ENCODE measurements at places on chromosomes 7 and 10.

- no peak for DNase-seq
These were observed 64.8 kb downstream of the MRC1 start for GRCh38 chr10:17873946-17874345.

- DNase-seq, result no peak
These were observed 9.0 kb downstream of the GET4 start for GRCh38 chr7:885261-885892.

- peak; percentile 59 for DNase-seq
These were observed 1.3 kb downstream of the HOXA7 start for GRCh38 chr7:27154901-27155815.

- peak; percentile 45 for DNase-seq
These were observed 10.4 kb downstream of the RALA start for GRCh38 chr7:39633563-39634477.

GRCh38 chr7:100122067-100122466 is 2.6 kb downstream of the CNPY4 start:
- DNase-seq, result no peak

DNA sequence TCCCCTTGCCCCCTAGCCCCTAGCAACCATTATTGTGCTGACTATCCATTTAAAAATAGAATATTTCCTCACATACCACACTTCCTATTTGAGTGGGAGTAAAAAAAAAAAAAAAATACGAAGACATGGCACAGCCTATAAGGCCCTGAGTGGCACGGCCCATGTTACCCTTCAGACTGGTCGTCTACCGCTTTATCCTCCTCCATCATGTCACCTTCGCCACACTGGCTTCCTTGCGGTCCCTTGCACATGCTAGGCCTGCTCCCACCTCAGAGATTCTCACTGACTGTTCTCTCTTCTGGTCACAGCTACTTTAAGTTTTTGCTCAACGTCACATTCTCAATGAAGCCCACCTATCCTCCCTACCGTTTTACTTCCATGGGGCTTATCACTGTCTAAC is 130.3 kb downstream of the ATE1 start:
- no peak for DNase-seq

DNA sequence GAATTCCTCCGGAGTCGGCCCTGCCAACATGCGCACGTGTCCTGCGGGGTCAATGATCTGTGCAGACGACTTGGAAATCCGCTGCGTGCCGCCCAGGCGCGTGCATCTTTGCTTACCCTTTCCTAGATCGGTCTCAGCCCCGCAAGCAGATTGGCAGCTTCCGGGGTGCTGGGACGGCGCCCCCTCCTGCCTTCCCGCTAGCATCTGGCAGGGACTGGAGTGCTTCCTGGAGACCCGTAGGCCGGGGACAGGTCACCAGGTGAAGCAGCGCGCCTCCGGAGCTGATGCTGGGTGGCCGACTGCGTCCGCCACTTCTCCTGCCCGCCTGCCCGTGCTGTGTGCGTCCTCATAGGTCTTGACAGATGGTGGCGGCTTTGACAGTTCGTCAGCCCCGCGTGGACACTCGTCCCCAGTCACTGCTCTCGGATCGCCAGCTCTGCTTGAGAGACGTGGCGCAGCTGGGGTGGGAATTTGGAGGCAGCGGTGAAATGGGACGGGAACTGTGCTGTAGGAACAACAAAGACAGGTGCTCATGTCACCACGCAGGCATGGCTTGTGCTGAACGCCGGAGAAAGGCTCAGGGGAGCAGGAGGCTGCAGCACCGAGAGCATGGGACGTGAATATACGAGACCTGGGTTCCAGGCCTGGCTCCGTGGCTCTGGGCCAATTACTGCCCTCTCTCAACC is 21.9 kb upstream of the KCNK18 start:
- DNase-seq, result peak; percentile 33

DNA sequence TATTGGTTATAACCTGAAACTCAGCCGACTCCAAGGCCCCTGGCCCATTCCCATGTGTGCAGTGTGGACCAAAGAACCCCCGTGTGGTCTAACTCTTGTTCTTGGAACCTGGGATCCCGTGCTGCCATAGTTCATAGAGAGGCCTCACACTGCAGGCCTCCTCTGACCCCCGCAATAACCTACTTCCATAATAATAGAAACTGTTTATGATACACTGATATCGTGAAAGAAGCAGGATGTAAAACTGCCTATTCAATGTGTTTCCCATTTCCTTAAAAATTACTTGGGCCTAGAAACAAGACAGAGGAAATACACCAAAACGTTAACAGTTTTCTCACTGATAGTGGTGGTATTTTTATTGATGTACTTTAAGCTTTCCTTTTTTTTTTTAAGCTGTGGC is 109.2 kb upstream of the KDM7A start:
- DNase-seq, result no peak

- DNase-seq, result no peak
These were observed 96.2 kb downstream of the ADD3 start for GRCh38 chr10:110103921-110104461.

DNA sequence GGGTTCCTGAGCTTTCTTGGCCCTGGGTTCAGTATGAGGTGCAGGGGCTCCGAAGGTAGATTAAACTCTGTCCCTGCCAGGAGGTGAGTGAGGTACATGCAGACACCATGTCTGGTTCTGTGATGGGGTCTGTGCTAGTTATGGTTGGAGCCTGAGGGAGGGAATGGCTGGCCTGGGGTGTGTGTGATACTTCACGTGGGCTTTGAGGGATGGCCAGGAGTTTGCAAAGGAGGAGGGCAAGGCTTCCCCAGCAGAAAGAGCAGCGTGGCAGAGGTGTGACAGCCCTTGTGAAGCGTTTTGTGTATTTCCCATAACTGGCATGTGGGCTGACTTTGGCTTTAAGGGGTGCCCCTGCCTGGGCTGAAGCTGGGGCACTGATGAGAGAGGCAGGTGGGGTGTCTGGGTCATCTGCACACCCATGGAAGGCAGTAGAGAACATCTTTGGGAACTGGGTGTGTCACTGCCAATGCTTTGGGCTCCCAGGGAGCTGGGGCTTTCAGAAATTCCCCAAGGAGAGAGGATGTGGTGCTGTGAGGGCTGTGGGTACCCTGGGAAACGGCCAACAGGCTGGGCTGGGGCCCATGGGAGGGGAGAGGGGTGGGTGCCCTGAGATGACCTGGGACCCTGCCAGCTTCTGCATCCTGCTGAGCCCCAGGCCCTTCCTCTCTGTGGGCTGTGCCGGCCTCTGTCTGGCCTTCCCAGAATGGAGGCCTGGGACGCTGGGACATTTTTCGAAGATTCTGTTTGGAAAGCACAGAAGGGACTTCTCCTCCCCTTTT is 4.6 kb downstream of the PALD1 start:
- DNase-seq, result no peak

DNA sequence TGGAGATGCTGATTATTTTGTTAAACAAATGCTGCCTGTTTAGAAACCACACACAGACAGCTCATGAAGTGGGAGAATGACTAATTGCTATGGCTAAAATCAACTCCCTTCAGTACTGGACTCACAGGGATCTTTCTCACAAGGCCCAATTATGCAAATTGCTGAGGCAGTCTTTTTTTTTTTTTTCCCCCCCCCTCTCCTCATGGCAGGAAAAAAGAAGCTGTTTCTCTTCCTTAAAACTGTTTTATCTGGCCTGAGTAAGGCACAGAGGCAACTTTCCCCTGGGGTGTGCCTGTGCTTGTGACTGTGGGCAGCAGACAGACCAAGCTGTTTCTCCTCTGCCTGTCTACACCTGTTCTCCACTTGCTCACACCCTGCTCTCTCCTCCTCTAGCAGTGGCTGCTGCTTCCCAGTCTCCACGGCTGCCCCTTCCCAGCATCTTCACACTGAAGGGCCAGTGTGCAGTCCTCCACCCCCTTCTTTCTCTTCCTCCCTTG is 65.4 kb upstream of the STEAP1B start:
- no peak for DNase-seq

DNA sequence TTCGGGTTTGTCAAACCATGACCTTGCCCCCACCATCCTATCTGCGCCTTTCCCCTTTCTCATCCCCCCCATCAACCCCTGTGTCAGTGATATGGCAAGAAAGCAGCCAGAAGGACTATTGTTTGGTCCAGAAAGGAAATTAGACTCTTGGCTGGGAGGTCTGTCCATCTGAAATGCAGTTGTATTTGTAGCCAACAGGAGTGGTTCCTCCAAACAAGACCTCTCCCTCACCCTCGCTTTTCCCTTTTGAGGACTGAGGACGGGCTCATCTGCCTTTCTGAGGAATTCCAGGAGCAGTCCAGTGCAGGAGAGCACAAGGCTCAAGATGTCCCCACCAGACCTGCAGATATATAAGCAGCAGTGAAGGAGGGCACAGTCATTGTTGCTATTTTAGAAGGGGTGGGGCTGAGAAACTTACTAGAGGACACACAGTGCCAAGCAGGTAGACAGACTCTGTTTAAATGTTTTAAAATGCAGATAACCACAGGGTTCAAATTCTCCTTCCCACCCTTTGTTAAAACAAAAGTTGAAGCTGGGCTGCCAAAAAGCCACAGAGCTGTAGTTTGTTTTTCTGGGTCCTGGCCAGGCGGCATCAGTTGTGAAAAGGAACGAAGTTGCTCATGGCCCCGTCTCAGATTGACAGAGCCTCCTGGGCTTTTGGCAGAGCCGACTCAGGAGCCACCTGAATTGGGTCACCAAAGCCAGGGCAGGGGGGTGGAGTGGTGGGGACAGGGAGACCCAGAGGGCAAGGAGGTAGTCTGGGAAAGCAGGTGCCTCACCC is 37.3 kb downstream of the CYP17A1 start:
- no peak for DNase-seq

DNA sequence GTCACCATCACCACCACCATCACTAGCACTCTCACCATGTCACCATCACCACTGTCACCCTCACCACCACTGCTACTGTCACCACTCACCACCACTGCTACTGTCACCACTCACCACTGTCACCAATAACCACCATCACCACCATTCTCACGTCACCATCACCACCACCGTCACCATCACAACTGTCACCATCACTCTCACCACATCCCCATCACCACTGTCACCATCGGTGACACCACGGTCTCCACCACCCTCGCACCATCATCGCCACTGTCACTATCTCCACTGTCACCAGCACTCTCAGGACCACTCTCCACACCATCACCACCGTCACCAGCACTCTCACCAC is 130.4 kb downstream of the MAD1L1 start:
- DNase-seq, result no peak

DNA sequence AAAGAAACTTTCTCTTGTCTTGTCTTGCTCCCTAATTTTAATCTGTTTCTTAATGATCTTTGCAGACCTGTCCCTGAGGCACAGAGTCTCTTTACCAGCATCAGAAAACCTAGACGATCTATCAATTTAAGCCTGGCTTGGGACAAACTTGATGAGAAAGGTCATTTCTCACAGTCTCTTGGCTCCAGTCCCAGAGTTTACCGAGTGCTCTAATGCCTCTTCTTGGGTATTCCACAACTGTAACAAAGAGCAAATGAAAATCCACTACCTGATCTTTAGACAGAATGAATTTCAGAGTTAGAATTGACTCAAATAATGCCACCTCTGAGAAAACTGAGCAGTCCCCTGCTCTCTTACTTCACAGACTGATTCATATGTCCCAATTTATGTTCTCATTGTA is 106.4 kb upstream of the DNAJB12 start:
- no peak for DNase-seq

- DNase-seq, result no peak
These were observed 112.0 kb downstream of the GRK5 start for GRCh38 chr10:119319161-119319919.

DNA sequence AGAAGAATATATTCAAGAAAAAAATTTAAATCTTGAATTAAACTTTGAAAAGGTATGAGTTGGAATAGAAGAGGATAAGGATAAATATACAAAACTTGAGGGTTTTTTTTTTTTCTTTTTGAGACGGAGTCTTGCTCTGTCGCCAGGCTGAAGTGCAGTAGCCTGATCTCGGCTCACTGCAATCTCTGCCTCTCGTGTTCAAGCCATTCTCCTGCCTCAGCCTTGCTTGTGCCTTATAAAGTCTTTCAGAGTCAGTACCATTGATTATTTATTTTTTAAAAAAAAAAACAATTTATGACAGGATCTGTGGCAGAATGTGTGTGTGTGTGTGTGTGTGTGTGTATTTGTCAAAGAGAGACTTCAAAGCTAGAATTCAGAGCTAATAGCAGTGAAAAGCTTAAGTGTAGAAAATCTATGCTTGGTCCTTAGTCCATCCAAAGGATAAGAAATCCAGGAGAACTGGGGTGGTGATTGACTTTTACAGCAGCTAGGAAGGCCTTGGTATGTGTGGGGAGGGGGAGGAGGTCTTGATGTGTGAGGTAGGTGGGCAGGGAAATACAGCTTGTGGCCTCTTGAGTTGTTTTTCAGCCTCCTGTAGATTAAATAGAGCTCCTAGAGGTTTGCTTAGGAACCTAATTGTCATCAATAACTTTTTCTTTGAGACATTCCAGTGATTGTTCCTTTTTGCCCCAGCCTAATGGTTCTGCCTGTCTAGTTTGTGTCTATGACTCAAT is 2.4 kb downstream of the HECTD2 start:
- no peak for DNase-seq

- DNase-seq, result no peak
These were observed 111.4 kb downstream of the SRPK2 start for GRCh38 chr7:105277341-105277740.

DNA sequence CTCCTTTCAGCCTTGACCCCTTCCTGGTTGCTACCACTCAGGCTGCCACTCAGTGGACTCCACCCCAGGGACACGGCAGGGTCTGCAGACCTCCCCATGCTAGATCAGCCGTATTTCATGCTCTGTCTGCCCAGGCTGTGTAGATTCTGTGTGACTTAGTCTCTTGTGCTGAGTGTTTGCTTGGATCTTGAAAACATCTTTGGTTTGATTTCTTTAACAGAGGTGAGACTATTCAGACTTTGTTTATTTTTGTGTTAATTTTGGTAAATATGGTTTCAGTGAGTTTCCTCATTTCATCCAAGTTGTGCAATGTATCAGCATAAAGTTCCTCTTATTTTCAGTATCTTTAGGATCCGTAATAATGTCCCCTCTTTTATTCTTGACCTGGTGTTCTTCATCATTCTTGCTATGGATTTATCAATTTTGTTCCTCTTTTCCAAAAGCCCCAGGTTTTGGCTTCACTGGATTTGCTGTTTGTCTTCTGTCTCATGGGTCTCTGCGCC is 21.2 kb upstream of the PWWP2B start:
- no peak for DNase-seq

DNA sequence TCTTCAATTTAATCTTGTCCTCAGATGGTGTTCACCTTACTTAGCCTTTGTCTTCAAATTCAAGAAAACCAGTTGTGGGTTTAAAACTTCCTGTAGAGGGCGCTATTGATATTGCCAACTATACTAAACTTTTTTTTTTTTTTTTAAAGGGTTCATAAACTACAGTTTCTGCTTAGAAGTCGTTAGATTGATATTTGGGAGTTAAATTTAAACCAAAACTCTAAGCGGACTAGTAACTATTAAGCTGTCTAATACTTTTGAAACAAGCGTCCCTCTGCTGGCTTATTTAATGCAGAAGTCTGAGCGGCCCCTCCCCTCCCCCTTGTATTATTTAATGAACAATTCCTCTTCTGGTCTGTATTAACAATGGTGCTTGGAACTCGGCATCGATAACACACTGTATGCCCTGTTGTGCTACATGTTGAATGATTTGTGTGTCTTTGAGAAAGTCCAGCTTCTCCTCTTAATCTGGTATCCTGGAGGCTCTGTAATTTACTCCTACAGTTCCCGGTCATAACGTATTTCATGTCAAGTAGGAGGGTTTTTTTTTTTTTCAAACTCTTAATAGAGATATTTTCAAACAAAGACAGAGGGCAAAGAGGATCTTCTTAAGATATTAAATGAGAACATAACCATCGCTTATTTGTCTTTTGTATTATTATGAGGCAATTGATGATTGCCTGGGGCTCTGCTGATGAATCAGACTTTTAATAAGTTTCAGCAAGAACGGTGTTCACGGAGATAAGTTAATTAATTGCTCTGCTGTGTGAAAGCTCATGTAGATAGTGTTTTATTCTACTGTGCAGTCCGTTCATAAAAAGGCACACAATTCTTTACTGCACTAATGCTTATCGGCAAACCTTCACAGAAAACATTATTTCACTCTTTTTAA is 22.6 kb upstream of the CREB5 start:
- peak; percentile 3 for DNase-seq

Data from activated CD8-positive, alpha-beta T cell treated with anti-CD3 and anti-CD28 coated beads for 36 hours (primary cell).